ENCODE measurements at places on chromosomes 13 and 19. TPM values are rescaled to one million over a fixed set of nuclear protein-coding genes. Genes with fewer than 3 reads are reported as not detected.

Gene SLC25A41
- total RNA-seq = 0.53 TPM

Gene TEKTIP1
- 1.8 TPM for total RNA-seq

Gene ZNF573
- 20.4 TPM for total RNA-seq

Gene ZNF230
- total RNA-seq = 6.0 TPM

Gene HIPK4
- total RNA-seq = 0.06 TPM

Gene KASH5
- not detected for total RNA-seq

Gene ZNF175
- total RNA-seq = 9.9 TPM

All from metanephros (tissue), 2 donors.